Suppressor macrophage (primary cell): ENCODE measurements at places on chromosomes 3 and 15.

- no peak for DNase-seq
Measured at GRCh38 chr15:85837881-85838280, 43.2 kb upstream of the KLHL25 start.

GRCh38 chr3:133492159-133492741 lies 81.2 kb upstream of the CDV3 start:
- DNase-seq = no peak

DNA sequence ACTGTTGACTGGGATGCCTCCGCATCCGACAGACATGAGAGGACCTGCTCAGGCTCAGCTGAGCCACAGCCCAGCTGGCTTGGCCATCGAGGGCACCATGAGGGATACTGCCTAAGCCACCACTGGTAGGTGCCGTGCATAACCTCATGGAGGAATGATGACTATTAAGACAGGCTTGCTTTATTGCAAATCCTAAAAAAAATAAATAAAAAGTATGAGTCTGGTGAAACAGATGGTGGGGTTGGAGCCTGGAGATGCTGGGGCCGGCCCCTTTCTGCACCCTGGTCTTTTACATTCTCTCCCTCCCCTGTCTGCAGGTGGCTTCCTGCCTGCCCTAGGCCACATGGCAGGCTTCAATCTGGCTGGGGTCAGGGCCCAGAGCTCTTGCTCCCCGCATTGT lies 24.0 kb upstream of the RAD18 start:
- no peak for DNase-seq

- DNase-seq = no peak
Measured at GRCh38 chr15:88341006-88341405, 84.5 kb upstream of the NTRK3 start.
